Activated effector memory CD4-positive, alpha-beta T cell treated with Interleukin-2 at 50 U/mL for 16 hours (primary cell): ENCODE measurements at places on chromosomes 5 and 9.

DNA sequence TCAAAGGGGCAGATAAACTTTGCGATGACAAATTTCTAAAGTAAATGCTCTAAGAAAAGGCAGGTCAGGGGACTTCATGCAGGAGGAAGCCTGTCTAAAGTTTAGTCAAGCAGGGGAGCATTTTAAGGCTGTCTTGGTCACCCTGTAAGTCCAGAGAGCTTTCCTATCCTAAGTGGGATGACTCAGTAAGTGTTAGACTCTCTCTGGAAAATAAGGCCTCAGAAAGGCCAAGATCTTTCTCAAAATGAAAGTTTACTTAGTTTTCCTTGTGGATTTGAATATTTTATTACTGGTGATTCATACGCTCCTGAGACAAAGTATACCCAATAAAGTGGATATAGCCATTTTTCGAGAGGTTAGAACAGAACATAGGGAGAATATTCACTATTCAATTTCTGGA, 806.9 kb upstream of the CDH9 start:
- DNase-seq, result no peak

GRCh38 chr9:33473643-33474352, at the start of gene NOL6:
Gene NOL6, minus strand, starts transcription at chr9:33473924. Its CDS starts 82 bp downstream, at chr9:33473842.
- peak; percentile 99 for DNase-seq

GRCh38 chr5:55304584-55304983, 2.9 kb downstream of the DHX29 start:
- no peak for DNase-seq

- DNase-seq, result no peak
Observed at GRCh38 chr5:93954421-93955069, 213.1 kb upstream of the POU5F2 start.

DNA sequence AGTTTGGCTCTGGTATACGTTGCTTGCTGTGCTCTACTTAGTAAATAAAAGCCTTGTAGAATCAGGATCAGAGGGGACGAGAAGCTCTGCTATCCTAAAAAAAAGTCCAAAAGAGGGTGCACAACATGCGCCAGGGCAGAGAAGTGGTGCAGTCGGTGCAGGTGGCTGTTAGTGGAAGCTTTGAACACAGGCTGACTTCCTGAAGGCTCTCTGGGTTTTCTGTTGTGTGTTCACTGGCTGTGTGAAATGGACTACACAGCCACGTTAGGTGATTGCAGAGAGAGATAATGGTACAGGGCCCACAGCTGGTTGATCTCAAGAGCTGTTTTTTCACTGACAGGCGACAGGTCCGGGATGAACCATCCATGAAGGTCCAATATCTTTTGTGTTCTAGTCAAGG, 167.4 kb downstream of the TMEM167A start:
- no peak for DNase-seq

GRCh38 chr5:115831163-115831768, 10.1 kb downstream of the ATG12 start:
- DNase-seq, result no peak

DNA sequence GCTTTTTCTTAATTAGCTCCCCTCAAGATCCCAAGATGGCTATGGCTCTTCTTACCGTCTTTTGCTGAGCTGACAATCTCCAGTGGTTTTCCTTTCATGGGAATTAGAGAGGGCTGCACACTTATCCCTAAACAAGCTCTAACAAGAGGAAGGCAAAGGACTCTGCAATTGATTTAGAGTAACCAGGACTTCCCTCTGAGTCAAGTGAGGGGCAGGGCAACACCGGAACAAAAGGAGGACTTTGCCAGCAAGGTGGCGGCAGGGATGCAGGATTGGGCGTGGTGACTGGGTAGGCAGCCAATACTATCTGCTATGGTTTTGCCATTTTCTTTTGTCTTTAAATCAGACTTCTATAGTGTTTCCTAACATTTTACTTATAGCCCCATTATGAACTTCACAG, 9.8 kb downstream of the SLC44A1 start:
- no peak for DNase-seq

GRCh38 chr9:124377551-124378406, 37.5 kb downstream of the PSMB7 start:
- no peak for DNase-seq
